ENCODE measurements at places on chromosomes 16 and 17.

GRCh38 chr16:50981951-50982350 is 169.1 kb downstream of the SALL1 start:
- DNase-seq: no peak

- DNase-seq: no peak
Observed at GRCh38 chr16:72430121-72430520, 258.2 kb upstream of the PMFBP1 start.

DNA sequence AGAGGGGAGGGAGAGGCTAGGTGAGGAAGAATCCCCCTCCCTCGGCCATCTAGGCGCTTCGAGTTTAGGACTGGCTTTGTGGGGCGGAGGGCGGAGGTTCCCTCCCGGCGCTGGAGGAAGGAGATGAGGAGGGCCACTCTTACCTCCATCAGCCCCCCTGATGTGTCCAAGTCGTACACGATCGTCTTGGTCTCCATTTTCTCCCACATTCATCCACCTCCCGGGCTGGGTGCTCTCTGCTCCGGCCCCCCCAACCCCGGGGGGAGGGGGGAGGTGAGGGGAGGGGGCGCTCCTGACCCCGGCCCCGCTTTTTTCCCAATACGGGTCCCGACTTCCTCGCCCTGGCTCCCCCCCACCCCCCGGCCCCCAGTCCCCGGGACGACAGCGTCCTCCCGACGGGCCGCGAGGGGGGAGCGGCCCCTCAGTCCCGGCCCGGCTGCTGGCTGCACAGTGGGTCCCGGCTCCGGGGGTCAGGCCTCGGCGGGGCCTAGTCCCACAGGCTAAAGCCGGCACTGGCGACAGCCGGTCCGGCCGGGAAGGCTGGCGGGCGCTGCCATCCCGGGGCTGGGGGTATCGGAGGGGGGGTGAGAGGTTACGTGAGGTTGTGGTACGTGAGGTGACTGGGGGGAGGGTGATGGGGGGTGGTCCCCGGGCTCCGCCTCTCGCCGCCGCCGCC is 428 bp downstream of the PHF12 start:
- DNase-seq: no peak

GRCh38 chr17:17414341-17414805 is 62.4 kb upstream of the MED9 start:
- no peak for DNase-seq

GRCh38 chr17:78708510-78708973 is 73.5 kb downstream of the CYTH1 start:
- DNase-seq: peak; percentile 41

DNA sequence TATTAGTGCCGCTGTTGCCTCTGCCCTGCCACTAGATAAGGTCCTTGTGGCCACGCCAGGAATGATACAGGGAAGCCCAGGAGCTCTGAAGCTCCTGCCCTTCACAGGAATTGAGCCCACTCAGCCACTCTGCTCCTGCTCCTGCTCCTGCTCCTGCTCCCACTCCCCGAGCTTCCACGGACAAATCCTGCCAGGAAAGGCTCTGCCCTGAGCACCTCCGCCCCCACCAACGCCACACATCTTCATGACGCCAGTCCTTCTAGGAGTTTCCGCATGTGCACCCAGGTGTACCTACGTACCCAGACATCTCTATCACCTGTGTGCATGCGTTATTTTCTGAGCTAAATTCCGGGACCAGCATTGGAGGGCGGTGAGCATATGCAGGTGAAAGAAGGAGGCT is 369.1 kb downstream of the C16orf95 start:
- no peak for DNase-seq

- DNase-seq: no peak
Observed at GRCh38 chr16:85332175-85332574, 219.9 kb upstream of the CIBAR2 start.

GRCh38 chr16:74729783-74730683 is 29.4 kb upstream of the MLKL start:
- no peak for DNase-seq

Data from NCI-H510A (cell line).